AG10803 (cell line): ENCODE measurements at places on chromosomes 1 and 21.
A peak's percentile ranks its signal among the peaks of the same experiment; 100 is the strongest.

DNA sequence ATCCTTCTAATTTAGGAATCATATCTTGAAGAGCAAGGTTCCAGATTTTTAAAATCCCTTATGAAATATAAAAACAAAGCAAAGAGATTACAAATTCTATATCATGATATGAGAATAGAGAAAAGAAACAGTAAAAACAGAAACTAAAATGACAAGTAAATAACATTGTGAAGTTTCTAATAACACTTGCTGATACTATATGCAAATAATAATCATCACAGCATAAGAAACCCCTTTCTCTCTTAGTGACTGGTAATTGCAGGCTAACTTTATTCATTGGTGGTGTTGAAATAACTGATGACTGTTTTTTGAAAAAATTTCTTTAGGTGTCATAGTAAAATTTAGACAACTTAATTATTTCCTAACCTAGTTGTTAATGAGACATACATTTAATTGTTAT is 281.6 kb downstream of the PLA2G4A start:
- DNase-seq = no peak

DNA sequence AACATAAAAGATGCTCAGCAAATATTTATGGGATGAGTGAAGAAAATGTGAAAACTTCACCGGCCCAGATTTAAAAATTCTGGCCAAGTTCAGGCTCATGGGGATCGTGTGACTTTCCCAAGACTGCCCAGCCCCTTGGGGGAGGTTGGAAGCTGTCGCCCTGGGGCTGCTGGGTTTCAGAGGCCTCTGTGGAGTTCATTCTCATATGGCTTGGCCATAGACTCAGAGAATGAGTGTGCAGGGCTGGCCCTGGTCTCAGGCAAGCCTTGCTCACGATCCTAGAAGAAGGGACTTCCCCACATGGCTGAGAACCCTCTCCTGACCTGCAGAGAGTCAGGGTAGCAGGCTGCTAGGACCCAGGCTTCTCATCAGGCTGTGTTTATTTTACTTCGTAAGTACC is 24.6 kb downstream of the PADI2 start:
- DNase-seq = no peak

- DNase-seq = no peak
These were observed 68.5 kb downstream of the RBM11 start for GRCh38 chr21:14284481-14284880.

DNA sequence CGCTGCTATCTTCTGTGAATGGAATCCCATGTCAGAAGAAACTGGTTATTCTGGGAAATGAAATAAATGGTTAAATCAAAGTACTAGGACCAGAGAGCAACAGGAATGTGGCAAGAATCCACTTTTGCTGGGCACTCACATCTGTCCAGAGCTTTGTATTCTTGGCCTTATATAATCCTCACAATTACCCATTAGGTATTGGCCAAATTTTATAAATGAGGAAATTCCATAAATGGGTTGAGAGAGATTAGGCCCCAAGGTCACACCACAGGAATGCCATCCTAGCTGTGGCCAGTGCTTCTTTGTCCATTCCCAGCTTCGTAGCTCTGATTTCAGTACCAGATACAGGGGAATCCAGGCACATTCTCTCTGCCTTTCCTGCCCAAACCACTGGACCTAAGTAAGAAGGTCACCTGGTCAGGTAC is 76.1 kb upstream of the HOOK1 start:
- DNase-seq = peak; percentile 90

- no peak for DNase-seq
These were observed 187.0 kb upstream of the ETV3 start for GRCh38 chr1:157325220-157325619.

DNA sequence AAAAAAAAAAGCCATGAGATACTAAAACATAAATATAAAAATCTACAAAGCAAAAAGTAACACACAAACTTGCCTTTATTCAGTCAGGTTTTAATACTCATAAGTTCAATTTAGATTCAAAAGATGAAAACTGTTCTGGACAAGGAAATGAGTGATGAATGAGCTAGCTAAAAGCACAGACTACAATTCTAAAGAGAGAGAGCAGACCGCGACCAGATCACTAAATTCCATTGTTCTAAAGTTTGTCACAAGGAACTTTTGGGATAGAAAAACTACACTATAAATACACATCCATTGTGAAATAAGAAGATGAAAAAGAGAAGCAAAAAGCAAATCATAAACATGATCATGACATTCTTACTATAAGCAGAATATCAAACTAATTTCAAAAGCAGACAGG is 1.7 kb downstream of the ODF2L start:
- DNase-seq = peak; percentile 64

DNA sequence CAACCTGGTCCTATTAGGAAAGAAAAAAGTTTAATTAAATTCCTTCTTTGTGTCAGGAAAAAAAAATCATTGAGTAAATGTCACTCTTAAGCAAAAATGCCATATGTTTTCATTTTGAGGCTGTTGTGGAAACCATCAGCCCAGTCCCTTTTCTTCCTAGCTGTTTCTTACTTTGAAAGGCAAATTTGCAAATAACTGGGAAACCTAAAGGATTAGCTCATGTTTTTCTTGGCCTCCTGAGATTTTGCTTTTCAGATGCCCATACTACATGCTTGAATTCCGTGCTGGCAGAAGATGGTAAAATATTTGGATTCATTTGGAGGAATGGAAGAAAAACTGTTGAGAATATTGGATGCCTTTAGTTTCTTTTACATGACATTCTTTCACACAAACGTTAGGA is 182.1 kb upstream of the ADAMTS5 start:
- peak; percentile 94 for DNase-seq

- peak; percentile 88 for DNase-seq
These were observed 12.0 kb upstream of the SYT14 start for GRCh38 chr1:209926045-209926444.
